ENCODE measurements at places on chromosomes 13 and 19. TPM values are rescaled to one million over a fixed set of nuclear protein-coding genes. Genes with fewer than 3 reads are reported as not detected.
A peak's percentile ranks its signal among the peaks of the same experiment; 100 is the strongest.

- peaks cover 9% of the 10 kb centered on the region for H3K4me1 ChIP-seq
- no peak overlapping the region for H3K27ac ChIP-seq
- no peaks in the 10 kb centered on the region for H3K27me3 ChIP-seq
- H3K36me3 ChIP-seq, result no peaks in the 10 kb centered on the region
- H3K4me3 ChIP-seq, result no peak overlapping the region
Measured at GRCh38 chr13:44810061-44810840, 179.0 kb downstream of the NUFIP1 start.

- H3K27me3 ChIP-seq, result no peaks in the 10 kb centered on the region
- no peak overlapping the region for H3K27ac ChIP-seq
- no peak overlapping the region for H3K4me3 ChIP-seq
- no peak for DNase-seq
- no peaks in the 10 kb centered on the region for H3K4me1 ChIP-seq
- H3K36me3 ChIP-seq, result no peaks in the 10 kb centered on the region
Measured at GRCh38 chr13:23175920-23176319, 4.9 kb upstream of the SGCG start.

DNA sequence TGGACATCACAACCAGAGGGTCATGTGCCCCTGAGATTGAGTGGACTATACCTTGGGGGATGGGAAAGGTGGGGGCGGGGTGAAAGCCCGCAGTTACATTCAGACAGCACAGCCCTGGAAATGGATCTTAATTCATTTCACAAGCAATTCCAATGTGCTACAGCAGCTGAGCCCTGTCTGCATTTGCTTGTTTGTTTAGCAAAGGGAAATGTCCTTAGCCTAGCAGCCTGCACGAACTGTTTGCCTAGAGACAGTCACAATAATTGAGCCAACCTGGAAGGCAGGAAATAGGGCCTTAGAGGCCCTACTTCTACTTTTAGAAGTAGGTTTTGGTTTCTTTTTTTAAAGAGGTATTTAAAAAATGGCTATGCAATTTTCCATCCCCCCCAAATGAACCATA lies 177.3 kb upstream of the KL start:
- H3K36me3 ChIP-seq, result no peaks in the 10 kb centered on the region
- no peaks in the 10 kb centered on the region for H3K27me3 ChIP-seq
- peaks cover 3% of the 10 kb centered on the region for H3K4me1 ChIP-seq
- no peak overlapping the region for H3K27ac ChIP-seq
- no peak for DNase-seq

DNA sequence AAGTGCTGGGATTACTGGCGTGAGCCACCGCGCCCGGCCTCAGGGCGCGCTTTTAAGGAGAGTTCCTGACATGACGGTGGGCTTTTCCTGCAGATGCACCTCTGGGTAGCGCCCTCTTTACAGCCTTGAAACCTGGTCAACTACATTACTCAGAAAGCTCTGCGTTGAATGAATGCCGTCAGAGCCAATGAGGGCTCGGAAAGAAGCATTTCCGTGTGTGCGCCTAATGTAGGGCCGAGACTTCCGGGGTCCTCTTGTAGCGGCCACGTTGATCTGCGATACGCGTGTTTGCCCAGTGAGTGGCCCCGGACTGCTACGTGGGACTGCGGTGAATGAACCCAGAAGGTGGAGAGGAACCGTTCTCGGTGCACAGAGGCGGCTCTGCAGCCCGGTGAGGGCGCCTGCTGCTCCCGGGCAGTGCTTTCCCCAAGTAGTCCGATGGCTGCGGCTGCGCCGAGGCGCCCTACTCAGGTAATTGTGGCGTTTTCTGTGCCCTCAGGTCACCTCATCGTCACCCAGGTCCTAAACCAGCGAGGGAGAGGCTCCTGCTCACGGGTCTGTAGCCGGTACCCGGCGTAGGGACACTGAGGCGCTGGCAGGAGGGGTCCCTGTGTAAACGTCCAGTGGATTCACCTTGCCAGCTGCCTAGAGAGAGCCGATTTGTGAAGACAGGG lies 4.9 kb upstream of the ZNF552 start:
- peaks cover 3% of the 10 kb centered on the region for H3K4me1 ChIP-seq
- H3K4me3 ChIP-seq, result peak overlapping the region; percentile 65
- peak overlapping the region; percentile 64 for H3K27ac ChIP-seq
- H3K27me3 ChIP-seq, result no peaks in the 10 kb centered on the region
- DNase-seq, result peak; percentile 83

- H3K27ac ChIP-seq, result no peak overlapping the region
- no peaks in the 10 kb centered on the region for H3K36me3 ChIP-seq
- H3K4me1 ChIP-seq, result no peaks in the 10 kb centered on the region
- peaks cover 11% of the 10 kb centered on the region for H3K27me3 ChIP-seq
- H3K4me3 ChIP-seq, result no peak overlapping the region
Measured at GRCh38 chr13:110597041-110597689, 18.2 kb upstream of the NAXD start.

DNA sequence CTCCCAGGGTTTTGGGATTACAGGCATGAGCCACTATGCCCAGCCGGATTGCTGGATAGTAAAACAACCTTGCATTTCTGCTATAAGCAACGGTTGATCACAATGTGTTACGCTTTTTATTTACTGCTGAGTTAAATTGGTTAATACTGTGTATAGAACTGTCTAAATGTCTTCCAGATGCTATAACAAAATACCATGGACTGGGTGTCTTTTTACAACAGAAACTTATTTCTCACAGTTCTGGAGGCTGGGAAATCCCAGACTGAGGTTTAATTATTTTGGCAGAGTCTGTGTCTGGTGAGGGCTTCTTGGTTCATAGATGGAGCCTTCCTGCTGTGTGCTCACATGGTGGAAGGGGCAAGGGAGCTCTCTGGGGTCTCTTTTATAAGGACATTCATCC lies 65.5 kb downstream of the ING1 start:
- H3K27ac ChIP-seq, result no peak overlapping the region
- H3K4me1 ChIP-seq, result no peaks in the 10 kb centered on the region
- H3K36me3 ChIP-seq, result no peaks in the 10 kb centered on the region
- H3K27me3 ChIP-seq, result peaks cover 37% of the 10 kb centered on the region
- no peak overlapping the region for H3K4me3 ChIP-seq

GRCh38 chr13:49606747-49607648 lies 21.3 kb upstream of the ARL11 start:
- DNase-seq, result peak; percentile 63
- H3K27ac ChIP-seq, result no peak overlapping the region
- no peaks in the 10 kb centered on the region for H3K27me3 ChIP-seq
- no peak overlapping the region for H3K4me3 ChIP-seq

DNA sequence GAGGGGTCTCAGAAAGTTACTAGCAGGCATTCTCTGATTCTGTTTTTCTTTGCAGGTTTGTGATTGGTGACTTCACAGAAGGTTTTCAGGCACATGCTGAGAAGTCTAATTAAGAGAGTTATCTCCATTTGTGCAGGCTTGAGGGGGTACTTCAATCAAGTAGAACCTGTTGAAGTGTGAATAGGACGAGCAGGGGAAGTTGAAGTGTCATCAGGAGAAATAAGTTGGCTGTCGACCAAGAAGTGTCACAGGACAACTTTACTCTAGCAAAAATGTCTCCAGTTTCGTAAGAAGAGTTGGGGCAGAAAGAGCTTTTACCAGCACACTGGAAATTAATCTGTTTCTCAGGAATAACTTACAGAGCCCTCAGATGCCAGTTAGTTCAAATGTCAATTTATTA lies 576.5 kb upstream of the SLITRK5 start:
- no peak overlapping the region for H3K27ac ChIP-seq
- no peak overlapping the region for H3K4me3 ChIP-seq
- H3K36me3 ChIP-seq, result no peaks in the 10 kb centered on the region
- no peaks in the 10 kb centered on the region for H3K27me3 ChIP-seq
- no peak for DNase-seq
- H3K4me1 ChIP-seq, result no peaks in the 10 kb centered on the region

GRCh38 chr13:33931397-33932311 lies 113.7 kb downstream of the RFC3 start:
- H3K4me3 ChIP-seq, result no peak overlapping the region
- DNase-seq, result peak; percentile 40
- H3K27me3 ChIP-seq, result no peaks in the 10 kb centered on the region
- no peaks in the 10 kb centered on the region for H3K36me3 ChIP-seq
- no peak overlapping the region for H3K27ac ChIP-seq
- no peaks in the 10 kb centered on the region for H3K4me1 ChIP-seq

- peak overlapping the region; percentile 22 for H3K4me3 ChIP-seq
- H3K4me1 ChIP-seq, result peaks cover 25% of the 10 kb centered on the region
- H3K36me3 ChIP-seq, result no peaks in the 10 kb centered on the region
- no peak overlapping the region for H3K27ac ChIP-seq
- DNase-seq, result peak; percentile 47
Measured at GRCh38 chr13:24271601-24272451, 37.6 kb upstream of the C1QTNF9 start.

GRCh38 chr19:38455031-38455430 lies 21.5 kb downstream of the RYR1 start:
- no peak for DNase-seq
- H3K4me3 ChIP-seq, result no peak overlapping the region
- H3K4me1 ChIP-seq, result no peaks in the 10 kb centered on the region
- no peaks in the 10 kb centered on the region for H3K27me3 ChIP-seq

DNA sequence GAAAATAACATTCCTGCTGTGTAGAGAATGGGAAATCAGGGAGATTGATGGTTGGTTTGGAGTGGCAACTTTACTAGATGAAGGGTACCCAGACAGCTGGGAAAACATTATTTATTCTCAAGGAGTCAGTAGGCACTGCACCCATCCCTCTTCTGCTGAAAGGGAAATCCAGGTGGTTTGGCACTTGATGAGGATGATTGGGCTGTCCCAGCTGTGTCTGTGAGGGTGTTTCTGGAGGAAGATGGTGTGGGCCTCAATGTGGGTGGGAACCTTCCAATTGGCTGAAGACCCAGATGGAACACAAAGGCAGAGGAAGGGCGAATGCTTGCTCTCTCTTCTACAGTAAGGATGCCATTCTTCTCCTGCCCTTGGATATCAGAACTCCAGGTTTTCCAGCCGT lies 10.4 kb upstream of the SACS start:
- no peaks in the 10 kb centered on the region for H3K27me3 ChIP-seq
- H3K27ac ChIP-seq, result no peak overlapping the region
- H3K4me1 ChIP-seq, result peaks cover 10% of the 10 kb centered on the region
- H3K4me3 ChIP-seq, result no peak overlapping the region
- no peaks in the 10 kb centered on the region for H3K36me3 ChIP-seq

- no peak overlapping the region for H3K27ac ChIP-seq
- H3K4me3 ChIP-seq, result no peak overlapping the region
- no peaks in the 10 kb centered on the region for H3K36me3 ChIP-seq
- H3K4me1 ChIP-seq, result no peaks in the 10 kb centered on the region
- no peak for DNase-seq
- H3K27me3 ChIP-seq, result peaks cover 19% of the 10 kb centered on the region
Measured at GRCh38 chr13:111960152-111960772, 106.7 kb upstream of the SOX1 start.

DNA sequence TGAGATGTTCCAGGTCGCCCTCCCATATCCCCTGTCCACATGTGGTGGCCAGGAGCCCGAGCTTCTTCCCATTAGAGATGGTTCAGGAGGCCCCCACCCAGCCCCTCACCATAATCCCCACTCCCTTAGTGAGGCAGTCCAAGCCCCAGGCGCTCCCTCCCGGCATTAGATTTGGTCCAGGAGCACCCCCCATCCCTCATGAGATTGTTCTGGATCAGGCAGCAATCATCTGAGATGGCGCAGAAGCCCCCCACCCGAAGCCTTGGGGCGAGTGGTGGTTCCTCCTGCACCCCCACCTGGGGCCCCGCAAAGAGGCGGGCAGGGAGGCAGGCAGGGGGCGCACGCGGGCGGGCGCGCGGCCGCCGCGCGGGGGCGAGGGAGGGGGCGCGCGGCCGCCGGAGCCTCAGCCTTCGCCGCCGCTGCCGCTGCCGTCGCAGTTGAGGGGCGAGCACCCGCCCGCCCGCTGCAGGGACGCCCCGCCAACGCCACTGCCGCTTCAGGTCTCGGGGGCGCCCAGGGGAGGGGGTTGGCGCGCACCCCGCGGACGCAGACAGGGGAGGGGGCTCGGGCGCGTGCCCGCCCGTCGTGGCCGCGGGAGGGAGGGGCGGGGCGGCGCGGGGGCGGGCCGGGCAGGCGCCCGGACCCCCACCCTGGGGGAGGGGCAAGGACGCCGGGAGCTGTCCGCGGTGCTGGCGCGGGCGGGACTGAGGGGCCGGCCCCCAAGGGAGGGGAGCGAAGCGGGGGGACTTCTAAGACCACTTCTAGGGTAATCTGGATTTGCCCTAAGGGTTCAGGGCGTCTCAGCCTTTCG lies 46.4 kb upstream of the SHKBP1 start:
- H3K27me3 ChIP-seq, result peaks cover 9% of the 10 kb centered on the region
- no peak overlapping the region for H3K27ac ChIP-seq
- no peaks in the 10 kb centered on the region for H3K36me3 ChIP-seq
- no peak for DNase-seq

DNA sequence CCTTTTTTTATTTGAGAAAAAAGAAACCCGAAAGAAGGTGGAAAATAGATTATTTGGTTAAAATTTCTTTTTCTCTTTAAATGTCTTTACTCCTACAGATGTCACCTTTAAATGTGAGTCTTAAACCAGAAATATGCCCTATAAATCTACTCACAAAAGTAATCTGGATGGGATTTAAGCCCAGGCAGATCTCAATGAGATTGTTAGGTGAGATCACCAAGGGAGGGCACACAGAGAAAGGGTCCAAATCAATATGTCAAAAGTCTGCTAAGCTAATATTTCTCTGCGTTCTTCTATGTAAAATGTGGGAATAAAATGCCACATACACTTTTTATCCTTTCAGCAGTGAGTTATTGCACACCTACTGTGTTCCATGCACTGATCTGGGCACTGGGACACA lies 32.9 kb downstream of the WASF3 start:
- DNase-seq, result no peak
- no peak overlapping the region for H3K27ac ChIP-seq
- H3K4me3 ChIP-seq, result no peak overlapping the region

DNA sequence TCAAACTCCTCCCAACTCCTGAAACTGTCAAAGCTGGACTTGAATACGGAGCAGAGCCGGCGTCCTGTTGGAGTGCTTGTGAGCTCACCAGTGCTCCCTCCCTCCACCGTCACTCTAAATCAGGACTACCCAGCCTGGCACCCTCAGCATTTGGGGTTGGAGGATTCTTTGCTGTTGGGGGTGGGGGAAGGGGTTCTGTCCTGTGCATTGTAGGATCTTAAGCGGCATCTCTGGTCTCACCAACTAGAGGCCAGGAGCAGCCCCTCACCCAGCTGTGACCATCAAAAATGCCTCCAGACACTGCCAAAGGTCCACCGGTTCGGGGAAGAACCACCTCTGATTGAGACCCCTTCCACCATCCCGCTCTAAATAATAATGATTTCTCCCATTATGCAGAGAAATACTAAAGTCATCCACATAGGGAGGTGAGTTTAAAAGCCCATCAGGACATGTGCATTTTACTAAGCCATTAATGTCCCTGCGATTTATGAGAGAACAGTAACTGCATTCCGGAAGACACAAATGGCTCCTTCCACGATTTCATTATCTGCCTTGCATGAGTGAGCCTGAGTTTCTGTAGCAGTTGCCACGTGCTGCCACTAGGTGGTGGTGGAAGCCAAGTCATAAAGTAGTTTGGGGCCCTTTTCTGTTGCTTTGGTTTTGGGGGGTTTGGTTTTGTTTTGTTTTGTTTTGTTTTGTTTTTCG lies 16.1 kb upstream of the USP29 start:
- peak; percentile 3 for DNase-seq
- H3K4me3 ChIP-seq, result no peak overlapping the region
- no peak overlapping the region for H3K27ac ChIP-seq
- H3K36me3 ChIP-seq, result no peaks in the 10 kb centered on the region

The ZNF175 gene
- total RNA-seq, result 2.6 TPM

The LTBP4 gene
- total RNA-seq, result 23.7 TPM

The DNAAF3 gene
- 0.18 TPM for total RNA-seq

The TEKTIP1 gene
- total RNA-seq, result not detected

The CGB3 gene
- total RNA-seq, result not detected

The NOVA2 gene
- total RNA-seq, result not detected

The CLEC17A gene
- total RNA-seq, result not detected

Data from SJSA1 (cell line).